ENCODE measurements at places on chromosomes 5 and 9. TPM values are rescaled to one million over a fixed set of nuclear protein-coding genes. Genes with fewer than 3 reads are reported as not detected.

GZMA gene
- total RNA-seq: not detected

SLC6A19 gene
- 500 TPM for total RNA-seq

GRCh38 chr9:107867738-107868137 lies 378.2 kb upstream of the KLF4 start:
- DNase-seq: no peak

NEUROG1 gene
- total RNA-seq: not detected

Data from Peyer's patch (tissue), 4 donors.